Esophagus muscularis mucosa (tissue), 4 donors: ENCODE measurements at places on chromosomes 5 and 9. TPM values are rescaled to one million over a fixed set of nuclear protein-coding genes. Genes with fewer than 3 reads are reported as not detected.

The CNTNAP3B gene
- 81.4 TPM for total RNA-seq

DNA sequence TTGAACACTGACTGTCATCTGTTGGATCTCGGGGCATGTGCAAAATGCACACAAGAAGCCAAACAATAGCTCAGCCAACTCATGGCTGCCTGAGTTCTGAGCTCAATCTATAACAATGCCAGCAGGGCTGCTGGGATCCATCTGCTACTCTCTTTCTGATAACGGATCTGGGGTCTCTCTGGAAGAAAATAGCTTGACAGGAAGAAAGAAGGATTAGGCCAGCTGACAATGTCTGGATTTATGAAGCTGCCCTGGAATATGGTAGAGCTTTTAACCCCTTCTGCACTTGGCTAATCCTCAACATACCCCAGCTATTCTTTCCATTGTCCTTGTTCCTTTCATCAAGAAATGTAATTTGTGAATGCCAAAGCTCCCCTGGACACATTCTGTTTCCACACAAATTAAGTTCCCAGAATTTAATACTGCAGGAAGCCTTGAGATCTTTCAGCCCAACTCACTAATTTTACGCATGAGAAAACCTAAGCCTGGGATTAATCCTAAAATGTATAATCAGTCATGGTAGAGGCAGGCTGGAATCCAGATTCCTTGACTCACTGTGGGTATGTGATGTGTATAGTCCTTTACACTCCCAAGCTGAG is 62.7 kb upstream of the PCA3 start:
- peaks cover 45% of the 10 kb centered on the region for H3K4me1 ChIP-seq
- no peak overlapping the region for H3K4me3 ChIP-seq
- DNase-seq, result no peak
- H3K36me3 ChIP-seq, result peaks cover 44% of the 10 kb centered on the region
- no peak overlapping the region for H3K27ac ChIP-seq

The LHFPL2 gene
- 31.6 TPM for total RNA-seq

The REEP2 gene
- total RNA-seq, result 38.8 TPM

GRCh38 chr5:57700484-57700883 is 217.9 kb upstream of the ACTBL2 start:
- no peak overlapping the region for H3K4me3 ChIP-seq
- H3K27me3 ChIP-seq, result no peaks in the 10 kb centered on the region
- H3K27ac ChIP-seq, result no peak overlapping the region
- peaks cover 27% of the 10 kb centered on the region for H3K4me1 ChIP-seq
- DNase-seq, result no peak

DNA sequence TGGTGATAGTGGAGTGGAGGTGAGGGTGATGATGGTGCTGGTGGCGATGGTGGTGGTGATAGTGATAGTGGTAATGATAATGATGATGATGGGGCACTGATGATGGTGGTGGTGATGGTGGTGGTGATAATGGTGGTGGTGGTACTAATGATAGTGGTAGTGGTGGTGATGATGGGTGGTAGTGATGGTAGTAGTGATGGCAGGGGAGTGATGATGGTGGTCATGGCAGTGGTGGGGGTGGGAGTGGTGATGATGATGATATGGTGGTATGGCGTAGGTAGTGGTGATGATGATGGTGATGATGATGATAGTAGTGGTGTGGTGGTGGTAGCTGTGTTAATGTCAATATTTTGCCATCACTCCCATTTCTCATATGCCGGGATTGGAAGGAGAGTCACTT is 44.5 kb upstream of the ORM1 start:
- no peak for DNase-seq
- H3K27ac ChIP-seq, result no peak overlapping the region
- no peaks in the 10 kb centered on the region for H3K27me3 ChIP-seq
- no peak overlapping the region for H3K4me3 ChIP-seq
- no peaks in the 10 kb centered on the region for H3K36me3 ChIP-seq
- no peaks in the 10 kb centered on the region for H3K4me1 ChIP-seq

GRCh38 chr5:72347801-72348308 is 27.7 kb downstream of the PTCD2 start:
- no peak overlapping the region for H3K4me3 ChIP-seq
- H3K27ac ChIP-seq, result no peak overlapping the region
- peaks cover 15% of the 10 kb centered on the region for H3K36me3 ChIP-seq
- no peaks in the 10 kb centered on the region for H3K27me3 ChIP-seq
- no peak for DNase-seq
- no peaks in the 10 kb centered on the region for H3K4me1 ChIP-seq

DNA sequence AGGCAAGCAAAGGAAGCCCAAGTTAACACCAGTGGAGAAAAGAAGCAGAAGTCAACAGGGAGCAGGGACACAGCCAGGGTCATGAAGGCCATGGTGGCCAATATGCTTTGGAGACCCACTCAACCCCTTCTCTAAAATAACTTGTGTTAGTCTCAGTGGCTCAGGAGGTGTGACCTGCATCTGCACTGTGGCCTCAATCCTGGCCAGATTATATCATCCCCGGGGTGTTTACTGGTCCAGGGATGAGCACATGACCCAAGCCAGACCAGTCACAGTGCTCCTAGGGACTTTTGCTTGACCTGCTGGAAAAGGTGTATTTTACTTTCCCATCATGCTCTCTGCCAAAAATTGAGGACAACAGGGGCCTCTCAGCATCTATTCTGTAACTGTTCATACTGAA is 105.2 kb downstream of the DPYSL3 start:
- peaks cover 23% of the 10 kb centered on the region for H3K36me3 ChIP-seq
- peak overlapping the region; percentile 93 for H3K27ac ChIP-seq
- H3K27me3 ChIP-seq, result no peaks in the 10 kb centered on the region
- no peak overlapping the region for H3K4me3 ChIP-seq

The TAS2R1 gene
- not detected for total RNA-seq

GRCh38 chr5:53424686-53425615 is 55.5 kb upstream of the FST start:
- no peaks in the 10 kb centered on the region for H3K27me3 ChIP-seq
- H3K4me3 ChIP-seq, result no peak overlapping the region
- H3K27ac ChIP-seq, result no peak overlapping the region
- no peak for DNase-seq

The TAF11L10 gene
- not detected for total RNA-seq

GRCh38 chr9:1875921-1876448 is 139.2 kb upstream of the SMARCA2 start:
- no peaks in the 10 kb centered on the region for H3K27me3 ChIP-seq
- no peak overlapping the region for H3K4me3 ChIP-seq
- no peak for DNase-seq
- H3K27ac ChIP-seq, result no peak overlapping the region
- no peaks in the 10 kb centered on the region for H3K36me3 ChIP-seq
- no peaks in the 10 kb centered on the region for H3K4me1 ChIP-seq

- DNase-seq, result no peak
- no peaks in the 10 kb centered on the region for H3K36me3 ChIP-seq
- H3K4me3 ChIP-seq, result no peak overlapping the region
- H3K27ac ChIP-seq, result no peak overlapping the region
- no peaks in the 10 kb centered on the region for H3K4me1 ChIP-seq
Observed at GRCh38 chr5:5326115-5326758, 96.2 kb upstream of the ICE1 start.

DNA sequence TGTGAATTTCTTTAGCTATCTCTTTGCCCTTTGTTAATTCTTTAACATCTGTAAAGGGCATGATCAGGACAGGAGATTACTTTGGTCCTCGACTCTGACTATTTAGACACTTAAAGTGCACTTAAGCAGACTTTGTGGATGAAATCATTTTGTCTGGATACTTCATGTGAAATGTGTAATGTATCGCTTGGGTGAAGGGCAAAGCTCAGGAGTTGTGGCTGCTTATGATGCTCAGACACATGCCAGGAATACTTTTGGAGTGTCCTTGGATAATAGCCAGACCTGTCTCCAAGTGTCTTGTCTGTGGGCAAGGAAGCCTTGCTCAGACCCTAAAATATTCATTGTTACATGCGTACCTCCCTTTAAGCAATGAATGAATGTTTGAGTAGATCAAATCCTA is 87.8 kb downstream of the RAI14 start:
- no peak overlapping the region for H3K27ac ChIP-seq
- H3K36me3 ChIP-seq, result no peaks in the 10 kb centered on the region
- H3K4me1 ChIP-seq, result peaks cover 26% of the 10 kb centered on the region

GRCh38 chr9:122110100-122110833 is 17.2 kb upstream of the TTLL11 start:
- no peaks in the 10 kb centered on the region for H3K27me3 ChIP-seq
- H3K4me3 ChIP-seq, result no peak overlapping the region

- H3K27me3 ChIP-seq, result no peaks in the 10 kb centered on the region
- H3K27ac ChIP-seq, result no peak overlapping the region
- no peak overlapping the region for H3K4me3 ChIP-seq
- H3K36me3 ChIP-seq, result no peaks in the 10 kb centered on the region
- H3K4me1 ChIP-seq, result no peaks in the 10 kb centered on the region
- no peak for DNase-seq
Observed at GRCh38 chr9:23608456-23608855, 217.6 kb downstream of the ELAVL2 start.

DNA sequence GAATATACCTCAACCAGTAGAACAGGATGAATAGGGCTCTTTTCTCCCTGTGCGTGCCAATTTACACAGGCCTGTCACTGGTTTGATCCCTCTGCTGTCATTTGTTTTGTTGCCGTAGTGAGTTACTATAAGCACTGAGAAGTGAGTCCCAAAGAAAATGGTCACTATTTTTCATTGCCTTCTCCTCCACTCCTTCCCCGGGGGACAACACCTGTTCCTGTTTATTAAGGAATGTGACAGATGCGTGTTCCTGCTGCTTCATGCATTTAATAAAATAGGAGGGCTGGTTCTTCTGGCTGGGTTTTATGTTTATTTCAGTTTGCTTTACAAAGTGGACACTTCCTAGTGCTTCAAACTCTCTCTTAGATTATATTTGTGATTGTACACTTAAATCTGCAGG is 6.4 kb downstream of the THBS4 start:
- H3K27me3 ChIP-seq, result no peaks in the 10 kb centered on the region
- H3K4me3 ChIP-seq, result no peak overlapping the region
- H3K36me3 ChIP-seq, result no peaks in the 10 kb centered on the region
- no peak overlapping the region for H3K27ac ChIP-seq
- H3K4me1 ChIP-seq, result no peaks in the 10 kb centered on the region

GRCh38 chr5:55172937-55173686 is at the start of gene CDC20B:
TSS of gene CDC20B (minus strand) at chr5:55173177. CDS start at chr5:55173000, 177 bp downstream.
- H3K27me3 ChIP-seq, result peaks cover 35% of the 10 kb centered on the region
- DNase-seq, result peak; percentile 89
- H3K4me1 ChIP-seq, result peaks cover 26% of the 10 kb centered on the region
- H3K27ac ChIP-seq, result no peak within 1 kb of the TSS
- peak within 1 kb of the TSS; percentile 51 for H3K4me3 ChIP-seq

- H3K36me3 ChIP-seq, result no peaks in the 10 kb centered on the region
- H3K4me3 ChIP-seq, result no peak overlapping the region
- no peak overlapping the region for H3K27ac ChIP-seq
- peaks cover 15% of the 10 kb centered on the region for H3K4me1 ChIP-seq
- H3K27me3 ChIP-seq, result no peaks in the 10 kb centered on the region
- DNase-seq, result peak; percentile 82
Observed at GRCh38 chr5:402615-403359, 40.2 kb upstream of the EXOC3 start.

DNA sequence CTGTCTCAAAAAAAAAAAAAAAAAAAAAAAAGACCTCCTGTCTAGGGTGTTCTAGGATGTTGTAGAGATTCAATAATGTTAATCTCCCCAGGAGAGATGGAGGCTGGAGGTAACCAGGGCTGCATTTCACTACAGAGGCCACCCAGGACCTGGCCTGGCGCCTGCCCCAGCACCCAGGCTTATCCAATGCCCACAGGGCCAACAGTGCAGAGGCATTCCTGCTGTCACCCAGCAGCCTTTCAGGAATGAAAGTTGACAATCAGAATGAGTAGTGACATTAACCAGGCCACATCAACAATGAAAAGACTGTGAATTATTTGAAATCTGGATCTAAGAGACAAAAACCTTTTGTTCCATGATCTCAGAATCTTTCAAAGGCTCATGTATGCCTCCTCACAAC is 36.2 kb upstream of the GABRP start:
- H3K4me3 ChIP-seq, result no peak overlapping the region
- H3K27ac ChIP-seq, result no peak overlapping the region

- no peaks in the 10 kb centered on the region for H3K27me3 ChIP-seq
- no peaks in the 10 kb centered on the region for H3K4me1 ChIP-seq
- no peak for DNase-seq
- peaks cover 4% of the 10 kb centered on the region for H3K36me3 ChIP-seq
- no peak overlapping the region for H3K4me3 ChIP-seq
- H3K27ac ChIP-seq, result no peak overlapping the region
Observed at GRCh38 chr9:6876195-6876894, 118.6 kb downstream of the KDM4C start.
